ENCODE measurements at places on chromosomes 2 and 18.

DNA sequence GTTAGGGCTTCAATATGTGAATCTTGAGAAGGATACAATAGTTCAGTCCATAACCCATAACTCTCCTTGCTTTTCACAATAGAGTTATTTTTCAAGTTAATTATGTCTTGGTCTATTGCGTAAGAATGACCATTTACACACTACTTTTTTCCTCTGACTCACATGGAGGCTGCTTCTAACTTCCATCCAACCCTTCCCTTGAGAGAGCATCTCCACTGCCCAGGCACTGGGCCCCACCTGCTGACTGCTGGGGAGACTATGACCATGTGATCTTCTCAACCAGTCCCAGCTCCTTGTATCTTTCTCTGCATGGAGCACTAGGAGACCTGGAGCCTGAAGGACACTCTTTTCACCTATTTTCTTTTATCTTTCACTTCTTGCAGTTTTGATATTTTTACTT lies 251.5 kb downstream of the GPD2 start:
- no peak for DNase-seq

- DNase-seq, result no peak
These were observed 18.3 kb upstream of the ITGA6 start for GRCh38 chr2:172409042-172409441.

DNA sequence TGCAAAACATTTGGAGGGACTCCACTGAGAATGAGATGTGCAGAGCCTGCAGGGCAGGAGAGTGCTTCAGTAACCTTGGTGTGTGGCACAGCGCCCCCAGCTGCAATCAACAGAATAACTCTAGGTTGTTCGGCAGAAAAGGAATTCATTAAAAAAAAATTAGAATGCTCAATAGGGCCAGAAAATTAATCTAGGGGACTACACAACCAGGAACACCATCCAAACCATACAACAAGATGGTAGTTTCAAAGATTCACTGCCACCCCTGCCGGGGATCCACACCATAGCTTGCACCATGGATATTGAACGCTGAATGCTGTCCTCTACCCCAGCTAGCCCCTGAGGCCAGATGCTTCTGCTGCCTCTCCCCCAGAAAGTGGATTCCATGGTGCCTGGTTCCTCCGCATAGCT lies 50.1 kb downstream of the THUMPD2 start:
- DNase-seq, result peak; percentile 58

DNA sequence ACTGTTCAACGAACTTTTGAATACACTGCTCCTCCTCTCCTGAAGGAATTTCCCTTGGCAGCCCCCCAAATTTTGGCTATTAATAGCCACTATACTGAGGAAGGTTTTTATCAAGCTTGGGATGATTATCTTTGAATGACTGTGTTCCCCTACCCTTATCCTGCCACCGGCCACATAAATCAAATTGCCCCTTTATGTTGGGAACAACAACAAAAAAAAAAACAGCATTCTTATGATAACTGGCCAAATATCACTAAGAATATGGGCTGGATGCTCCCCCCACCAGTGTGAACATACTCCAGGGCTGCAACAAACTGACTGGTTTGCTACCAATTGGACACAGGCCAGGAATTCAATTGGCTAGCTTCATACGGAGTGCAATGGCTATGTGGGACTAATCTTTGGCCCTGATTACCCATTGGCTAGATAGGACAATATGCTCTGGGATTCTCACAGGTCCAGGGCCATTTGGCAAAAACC lies 20.6 kb downstream of the DUSP11 start:
- no peak for DNase-seq
